ENCODE measurements at places on chromosomes 6 and 20.

DNA sequence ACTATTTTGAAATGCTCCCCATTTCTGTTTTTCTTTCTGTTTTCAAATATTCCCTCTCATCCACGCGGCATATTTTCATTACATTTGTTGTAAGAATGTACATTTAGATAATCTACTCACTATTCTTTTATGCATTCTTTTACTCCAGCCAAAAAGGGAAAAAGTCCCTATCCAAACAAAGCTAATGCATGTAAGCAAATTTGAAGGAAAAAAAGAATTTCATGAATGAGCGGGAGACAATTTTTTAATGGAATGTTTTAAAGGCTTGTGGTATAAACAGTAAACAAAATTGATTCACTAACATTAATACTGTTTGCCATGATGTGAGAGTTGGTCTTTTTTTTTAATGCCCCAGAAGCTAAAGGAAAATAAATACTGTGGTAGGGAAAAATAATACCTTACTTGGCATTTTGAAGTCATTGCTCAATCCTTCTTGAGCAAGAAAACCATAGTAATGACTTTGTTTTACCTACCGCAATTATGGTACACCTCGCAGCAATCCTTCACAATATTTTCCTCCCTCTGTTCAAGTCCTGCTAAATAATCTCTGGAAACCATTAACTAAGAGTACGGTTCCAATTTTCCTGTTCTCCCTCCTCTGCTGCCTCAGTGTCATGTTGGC, 79.0 kb downstream of the BACH2 start:
- DNase-seq = peak; percentile 87

- no peak for DNase-seq
These were observed 1.1 kb downstream of the JAG1 start for GRCh38 chr20:10672624-10673127.

- no peak for DNase-seq
These were observed 50.1 kb downstream of the NFATC2 start for GRCh38 chr20:51492167-51493092.

DNA sequence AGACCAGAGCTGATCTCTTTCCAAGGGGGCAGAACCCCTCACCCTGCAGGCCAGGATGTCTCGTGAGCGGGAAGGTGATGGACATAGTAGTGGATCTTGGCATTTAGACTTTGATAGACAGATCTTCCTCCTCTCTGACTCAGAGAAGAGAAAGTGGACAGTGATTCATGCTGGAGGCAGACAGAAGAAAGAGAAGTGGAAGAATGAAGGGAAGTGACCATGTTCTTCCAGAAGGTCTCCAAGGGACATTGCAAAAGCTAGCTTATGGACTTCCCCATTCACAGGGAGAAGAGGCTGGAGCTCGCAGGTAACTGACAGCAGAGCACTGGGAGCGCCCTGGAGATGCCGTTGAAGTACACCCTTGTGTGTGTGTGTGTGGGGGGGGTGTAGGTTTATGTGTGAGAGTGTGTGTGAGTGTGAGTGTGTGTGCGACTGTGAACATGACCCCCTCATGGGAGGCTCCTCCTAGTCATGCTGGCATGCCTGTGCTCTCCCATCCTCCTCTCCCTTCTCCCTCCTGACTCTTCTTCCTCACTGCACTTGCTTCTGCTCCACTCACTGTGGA, 8.0 kb upstream of the RAET1L start:
- no peak for DNase-seq

DNA sequence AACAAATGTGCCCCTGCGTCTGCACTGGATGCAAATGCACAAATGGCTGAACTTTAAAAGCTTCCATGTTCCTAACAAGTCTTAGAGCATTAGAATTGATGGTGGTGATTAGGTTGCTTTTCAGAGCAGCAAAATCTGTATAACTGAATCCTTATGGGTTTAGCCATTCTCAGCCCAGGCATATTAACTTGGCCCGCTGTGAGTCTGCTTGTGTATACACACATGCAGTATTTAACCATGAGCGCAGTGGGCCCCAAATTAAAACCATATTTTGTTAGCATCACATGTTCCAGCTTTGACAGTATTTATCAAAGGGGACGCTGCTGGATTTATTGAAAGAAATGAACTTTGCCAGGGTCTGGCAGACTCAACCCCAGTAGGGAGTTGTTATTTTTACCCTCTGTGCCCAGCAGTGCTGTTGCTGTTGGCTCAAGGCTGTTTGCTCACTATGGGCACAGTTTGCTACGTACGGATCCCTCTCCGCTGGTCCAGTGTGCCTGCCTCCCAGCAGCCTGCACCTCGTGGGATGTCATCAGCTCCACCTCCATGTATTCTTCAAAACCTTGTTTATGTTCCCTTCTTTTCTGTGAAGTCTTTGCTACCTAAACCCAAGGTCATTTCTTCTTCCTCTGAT, 144.7 kb downstream of the QRSL1 start:
- DNase-seq = no peak

DNA sequence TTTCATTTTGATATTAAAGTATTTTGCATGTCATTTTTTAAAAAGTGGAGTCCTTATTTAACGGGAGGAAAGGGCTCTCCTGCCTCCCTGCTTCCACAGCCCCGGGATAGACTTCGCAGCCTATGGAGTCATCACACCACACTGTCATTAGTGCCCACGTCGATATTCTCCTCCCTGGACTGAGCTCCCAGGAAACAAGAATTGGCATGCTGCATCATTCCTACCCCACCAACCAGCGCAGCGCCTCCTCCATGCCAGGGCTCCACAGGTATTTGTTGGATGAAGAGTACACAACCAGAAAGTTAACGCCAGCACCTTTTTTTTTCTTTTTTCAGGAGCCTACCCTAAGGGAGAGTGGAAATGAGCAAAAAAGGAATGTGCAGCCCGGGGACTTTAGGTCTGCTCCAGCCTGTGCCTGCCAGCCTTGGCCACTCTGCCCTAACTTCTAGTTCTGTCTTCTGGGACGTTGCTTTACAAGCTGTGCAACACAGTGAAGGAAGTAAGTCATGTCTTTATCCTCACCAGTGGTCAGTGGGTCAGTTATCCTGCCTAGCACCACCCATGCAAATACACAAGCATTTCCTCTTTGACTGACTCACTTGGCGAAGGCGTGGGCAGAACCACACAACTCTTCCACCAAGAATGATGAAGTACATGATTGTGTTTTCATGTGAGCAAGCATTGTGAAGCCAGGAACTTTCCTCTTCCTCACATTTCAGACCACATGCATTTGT, 180.7 kb upstream of the UST start:
- peak; percentile 33 for DNase-seq

GRCh38 chr6:54222217-54222616, 86.0 kb upstream of the TINAG start:
- no peak for DNase-seq

DNA sequence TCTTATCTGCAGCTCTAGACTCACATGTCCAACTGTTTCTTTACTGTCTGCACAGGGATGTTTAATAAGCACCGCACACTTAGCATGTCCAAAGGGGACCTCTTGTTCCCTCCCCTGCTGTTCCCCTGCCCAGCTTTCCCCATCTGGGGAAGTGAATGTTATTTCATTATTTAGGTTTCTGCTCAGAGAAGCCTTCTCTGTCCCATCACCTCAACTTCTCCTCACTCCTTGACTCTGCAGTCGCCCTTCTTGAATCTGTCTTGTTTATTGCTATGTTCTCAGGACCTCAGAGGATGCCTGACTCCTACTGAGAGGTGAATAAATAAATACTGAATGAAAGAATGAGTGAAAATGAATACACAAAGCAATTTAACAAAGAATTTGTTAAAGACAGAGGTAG, 121.0 kb downstream of the SASH1 start:
- DNase-seq = no peak

DNA sequence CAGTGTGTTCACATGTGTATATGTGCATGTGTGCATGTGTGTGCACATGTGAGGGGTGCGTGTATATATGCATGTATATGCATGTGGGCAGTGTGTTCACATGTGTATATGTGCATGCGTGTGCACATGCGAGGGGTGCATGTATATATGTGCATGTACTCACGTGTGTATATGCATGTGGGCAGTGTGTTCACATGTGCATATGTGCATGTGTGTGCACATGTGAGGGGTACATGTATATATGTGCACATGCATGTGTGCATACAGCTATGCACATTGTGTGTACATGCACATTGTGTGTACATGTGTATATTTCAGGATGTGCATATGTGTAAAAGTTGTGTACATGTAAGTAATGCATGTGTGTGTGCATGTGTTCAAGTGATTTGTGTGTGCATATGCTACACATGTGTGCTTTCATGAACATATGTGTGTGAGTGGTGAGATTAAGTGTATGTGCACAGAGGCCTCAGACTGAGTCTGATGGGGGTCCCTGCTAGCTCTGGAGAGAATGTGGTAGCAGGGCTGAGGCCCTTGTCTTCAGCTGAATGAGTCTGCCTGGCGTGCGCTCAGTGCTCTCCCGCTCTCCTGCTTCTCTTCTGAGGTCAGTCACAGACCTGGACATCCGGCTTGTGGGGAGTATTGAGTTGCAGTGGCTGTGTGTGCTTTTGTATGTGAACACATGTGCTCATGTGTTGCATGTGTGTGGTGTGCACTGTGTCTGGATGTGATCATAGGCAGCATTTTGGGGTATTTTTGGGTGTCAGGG, 19.9 kb upstream of the MYT1 start:
- DNase-seq = no peak

DNA sequence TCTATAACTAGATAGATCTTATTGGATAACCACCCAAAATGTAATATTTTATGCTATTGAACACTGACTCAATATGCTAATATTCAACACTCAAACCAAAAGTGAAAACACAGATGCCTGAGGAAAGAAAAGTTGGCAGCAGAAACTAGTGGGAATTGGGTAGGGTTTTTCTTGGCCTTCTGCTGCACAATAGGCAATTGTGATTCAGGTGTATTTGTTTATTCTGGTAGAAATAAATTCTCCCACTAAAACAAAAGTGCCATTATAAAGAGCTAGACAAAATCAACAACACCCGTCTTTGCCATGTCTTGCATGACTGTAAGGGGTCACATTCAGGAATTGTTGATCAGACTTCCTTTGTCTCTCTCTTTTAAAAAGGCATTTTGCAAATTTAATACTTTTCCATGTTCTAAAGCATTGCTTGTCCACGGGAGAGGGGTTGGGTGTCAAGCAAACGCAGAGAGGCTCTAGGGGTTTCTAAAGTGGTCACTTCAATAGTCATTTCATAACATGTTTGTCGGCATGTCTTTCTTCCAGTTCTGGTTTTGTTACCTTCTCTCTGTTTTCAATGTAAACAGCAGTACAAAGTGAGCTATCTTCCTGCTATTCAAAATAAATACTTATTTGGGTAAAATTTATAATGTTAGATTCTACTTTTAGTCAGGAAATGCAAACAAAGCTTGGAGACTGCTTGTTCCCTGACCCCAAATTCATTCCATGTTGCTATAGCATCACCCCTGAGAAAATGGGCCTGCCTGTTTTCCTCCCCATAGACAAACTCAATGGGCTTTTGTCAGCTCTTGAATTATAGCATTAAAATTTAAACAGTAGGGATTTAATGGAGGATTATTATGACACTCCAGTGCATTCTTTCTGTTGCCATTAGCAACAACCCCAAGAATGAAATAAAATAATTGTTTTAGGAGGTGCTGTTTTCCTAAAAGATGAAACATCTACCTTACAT, 217.0 kb upstream of the CCN2 start:
- DNase-seq = no peak

GRCh38 chr20:1722513-1723050, 65.0 kb upstream of the SIRPG start:
- DNase-seq = no peak

- no peak for DNase-seq
These were observed 243.1 kb downstream of the ALDH8A1 start for GRCh38 chr6:134706806-134707205.

DNA sequence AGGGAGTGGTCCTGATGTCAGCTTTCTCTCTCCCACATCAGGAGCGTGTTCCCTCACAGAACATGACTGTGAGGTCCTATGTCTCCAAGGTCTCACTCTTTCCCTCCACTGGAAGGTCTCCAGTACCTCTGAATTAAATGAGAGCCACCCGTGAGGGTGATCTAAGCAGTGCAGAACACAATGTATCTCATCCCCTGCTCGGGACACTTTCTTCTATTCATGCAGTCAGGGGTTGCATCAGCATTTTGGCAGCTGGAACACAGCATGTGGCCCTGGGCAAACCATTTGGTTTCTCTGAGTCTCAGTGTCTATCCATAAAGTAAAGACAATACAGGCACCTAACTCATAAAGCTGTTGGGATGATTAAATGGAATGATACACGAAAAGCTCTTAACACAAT, 34.2 kb downstream of the MAFB start:
- DNase-seq = no peak

- DNase-seq = no peak
These were observed 57.7 kb downstream of the PPP1R16B start for GRCh38 chr20:38863024-38863851.

DNA sequence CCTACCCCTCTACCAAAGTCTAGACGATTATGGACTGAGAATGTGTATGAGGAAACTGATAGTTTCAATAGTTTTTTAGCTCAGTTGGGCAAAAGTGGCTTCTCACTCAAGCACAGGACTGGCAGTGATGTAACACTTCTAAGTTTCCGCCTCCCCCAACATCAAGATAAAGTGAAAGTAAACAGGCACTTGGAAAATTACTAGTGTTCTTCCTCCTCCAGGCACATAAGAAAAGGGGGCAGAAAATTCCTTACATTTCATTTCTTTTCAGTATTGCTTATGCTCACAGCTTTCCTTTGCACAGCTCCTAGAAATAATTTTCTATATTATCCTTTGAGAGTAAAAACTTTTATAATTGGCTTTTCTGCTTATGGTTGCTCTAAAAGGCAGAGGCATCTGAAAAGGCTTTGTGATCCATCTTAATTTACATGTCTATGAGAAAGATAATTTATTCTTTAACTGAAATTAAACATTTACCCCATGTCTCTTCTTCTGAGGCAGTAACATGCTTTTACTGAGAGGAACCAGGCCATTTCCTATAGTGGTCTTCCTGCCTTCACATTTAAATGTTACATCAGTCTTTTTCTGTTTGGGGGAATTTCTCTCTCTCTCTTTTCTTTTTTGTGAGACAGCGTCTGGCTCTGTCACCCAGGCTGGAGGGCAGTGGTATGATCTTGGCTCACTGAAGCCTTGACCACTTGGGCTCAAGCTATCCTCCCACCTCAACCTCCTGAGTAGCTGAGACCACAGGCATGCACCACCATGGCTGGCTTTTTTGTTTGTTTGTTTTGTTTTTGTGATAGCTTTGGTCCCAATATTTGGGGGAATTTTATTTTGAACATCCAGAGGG, 65.0 kb upstream of the EEF1A1 start:
- peak; percentile 54 for DNase-seq

- DNase-seq = no peak
These were observed at the start of gene LAMA4 for GRCh38 chr6:112253841-112254816. TSS of gene LAMA4 (minus strand) at chr6:112254567. CDS start at chr6:112254150, 417 bp downstream.

- DNase-seq = no peak
These were observed 156.8 kb upstream of the JARID2 start for GRCh38 chr6:15088904-15089568.

DNA sequence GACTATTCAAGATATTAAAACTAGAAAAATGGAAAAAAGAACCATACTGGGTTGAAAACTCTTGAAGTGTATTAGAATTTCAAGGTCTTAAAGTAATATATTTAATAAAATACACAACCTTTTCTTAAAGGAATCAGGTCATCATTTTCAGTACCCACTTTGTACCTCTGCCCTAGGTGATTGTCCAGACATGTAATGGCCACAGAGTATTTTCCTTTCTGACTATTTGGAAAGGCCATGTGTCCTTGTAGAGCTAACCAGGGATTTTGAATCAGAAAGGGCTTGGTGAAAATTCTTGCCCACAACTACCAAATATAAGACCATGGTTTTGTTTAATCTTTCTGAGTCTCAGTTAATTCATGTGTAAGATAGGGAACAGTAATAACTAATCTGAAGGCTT, 91.4 kb upstream of the MLIP start:
- DNase-seq = no peak

Data from epithelial cell of proximal tubule (primary cell).